ENCODE measurements at places on chromosomes 3 and 15.

DNA sequence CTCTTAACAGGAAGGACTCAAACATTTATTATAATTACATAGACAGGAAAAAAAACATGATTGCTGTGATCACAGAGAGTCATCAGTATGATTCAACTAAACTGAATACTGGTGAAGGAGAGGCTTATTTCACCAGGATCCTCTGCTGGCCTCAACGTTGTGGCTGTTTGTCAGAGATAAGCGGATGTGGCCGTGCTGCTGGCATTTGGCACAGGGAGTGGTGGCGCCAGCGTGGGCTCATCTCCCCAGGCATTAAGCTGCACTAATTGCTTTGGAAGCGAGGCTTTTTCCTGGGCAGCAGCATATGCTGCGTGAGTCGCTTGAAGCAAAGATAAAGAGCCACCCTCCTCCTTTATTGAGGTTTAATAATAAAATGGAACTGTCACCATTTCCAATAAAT lies 306.7 kb downstream of the LRTM1 start:
- no peak for DNase-seq

DNA sequence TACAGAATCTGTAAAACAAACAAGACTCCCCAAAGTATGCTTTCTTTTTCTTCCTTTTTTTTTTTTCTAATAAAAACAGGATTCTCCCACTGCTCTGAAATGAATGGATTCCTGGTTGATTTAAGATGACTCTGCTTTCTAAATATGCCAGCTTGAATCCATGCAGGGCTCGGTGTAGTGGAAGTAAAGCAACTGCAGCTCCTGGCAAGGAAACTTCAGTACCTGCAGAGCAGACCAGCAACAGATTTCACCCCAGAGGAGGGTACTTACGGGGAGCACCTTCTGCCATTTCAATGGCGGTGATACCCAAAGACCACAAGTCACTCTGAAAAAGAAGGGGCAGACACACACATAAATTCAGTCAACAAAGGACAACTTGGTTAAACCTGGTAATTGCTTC lies 150.5 kb upstream of the SLC2A2 start:
- no peak for DNase-seq

- DNase-seq, result no peak
Measured at GRCh38 chr15:81548365-81549130, 174.5 kb upstream of the TMC3 start.

- DNase-seq, result no peak
Measured at GRCh38 chr3:142940472-142940871, 23.0 kb downstream of the PAQR9 start.

DNA sequence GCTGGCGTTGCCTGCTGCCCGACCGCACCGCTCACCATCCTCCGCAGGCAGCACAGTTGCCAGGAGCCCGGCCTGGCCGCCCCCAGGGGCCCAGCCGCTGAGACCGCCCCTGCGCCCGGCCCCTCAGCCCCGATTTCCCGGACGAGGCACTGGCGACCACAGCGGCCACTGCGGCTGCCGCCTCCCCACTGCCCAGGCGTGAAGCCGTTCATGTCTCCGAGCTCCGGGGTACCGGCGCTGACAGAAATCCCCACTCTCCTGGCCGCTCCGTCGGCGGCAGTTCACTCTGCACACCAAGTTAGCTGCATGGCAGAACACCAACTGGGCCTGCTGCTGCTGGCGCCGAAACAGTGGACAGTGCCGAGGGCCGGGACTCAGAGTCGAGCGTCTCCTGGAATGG lies 8.5 kb downstream of the SELENOT start:
- no peak for DNase-seq

DNA sequence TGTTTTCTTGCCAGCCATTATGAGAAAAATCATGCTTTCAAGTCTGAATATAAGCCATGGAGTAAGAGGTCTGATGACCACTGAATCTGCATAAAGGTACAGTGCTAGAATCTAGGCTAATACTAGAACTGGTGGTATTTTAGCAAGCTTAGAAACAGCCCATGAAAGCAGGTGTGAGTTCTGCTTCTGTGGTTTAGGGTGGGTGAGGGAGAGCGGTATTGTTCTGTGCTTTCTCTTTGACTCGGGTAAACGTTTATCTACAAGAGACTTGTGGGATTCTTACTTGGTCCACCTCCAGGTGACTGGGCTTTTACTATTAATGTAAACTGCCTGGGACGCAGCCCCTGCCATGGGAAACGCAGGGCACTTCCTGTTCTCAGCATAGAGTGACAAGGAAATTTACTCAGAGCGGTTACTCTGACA lies 55.2 kb downstream of the PGPEP1L start:
- DNase-seq, result no peak

DNA sequence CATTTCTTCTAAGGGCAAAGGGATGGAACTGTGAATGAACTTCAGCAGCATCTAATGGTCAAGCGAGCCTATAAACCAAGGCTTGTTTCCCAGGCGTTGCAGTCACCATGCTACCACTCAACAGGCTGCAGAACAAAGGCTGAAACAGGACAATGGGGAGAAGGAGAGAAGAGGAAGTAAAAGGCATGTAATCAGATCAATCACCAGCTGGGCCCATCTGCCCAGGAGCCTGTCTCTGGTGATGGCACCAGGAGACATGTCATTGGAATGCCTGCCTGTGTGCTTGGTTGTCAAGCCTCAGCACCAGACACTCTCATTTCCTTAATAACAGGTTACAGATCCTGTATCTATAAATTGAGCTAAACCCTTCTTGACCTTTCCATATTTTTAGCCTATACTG lies 81.7 kb upstream of the UMPS start:
- no peak for DNase-seq

DNA sequence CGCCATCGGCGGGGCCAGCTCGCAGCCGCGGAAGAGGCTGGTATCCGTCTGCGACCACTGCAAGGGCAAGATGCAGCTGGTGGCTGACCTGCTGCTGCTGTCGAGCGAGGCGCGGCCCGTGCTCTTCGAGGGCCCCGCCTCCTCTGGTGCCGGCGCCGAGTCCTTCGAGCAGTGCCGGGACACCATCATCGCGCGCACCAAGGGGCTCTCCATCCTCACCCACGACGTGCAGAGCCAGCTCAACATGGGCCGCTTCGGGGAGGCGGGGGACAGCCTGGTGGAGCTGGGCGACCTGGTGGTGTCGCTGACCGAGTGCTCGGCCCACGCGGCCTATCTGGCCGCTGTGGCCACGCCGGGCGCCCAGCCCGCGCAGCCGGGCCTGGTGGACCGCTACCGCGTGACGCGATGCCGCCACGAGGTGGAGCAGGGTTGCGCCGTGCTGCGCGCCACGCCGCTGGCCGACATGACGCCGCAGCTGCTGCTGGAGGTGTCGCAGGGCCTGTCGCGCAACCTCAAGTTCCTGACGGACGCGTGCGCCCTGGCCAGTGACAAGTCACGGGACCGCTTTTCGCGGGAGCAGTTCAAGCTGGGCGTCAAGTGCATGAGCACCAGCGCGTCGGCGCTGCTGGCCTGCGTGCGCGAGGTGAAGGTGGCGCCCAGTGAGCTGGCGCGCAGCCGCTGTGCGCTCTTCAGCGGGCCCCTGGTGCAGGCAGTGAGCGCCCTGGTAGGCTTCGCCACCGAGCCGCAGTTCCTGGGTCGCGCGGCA lies 1.8 kb downstream of the TLNRD1 start:
- DNase-seq, result no peak

Measured in HFFc6 (cell line).